Dermis blood vessel endothelial cell (primary cell): ENCODE measurements at places on chromosomes 5 and 9. TPM values are rescaled to one million over a fixed set of nuclear protein-coding genes. Genes with fewer than 3 reads are reported as not detected.

The LCP2 gene
- 2.4 TPM in 1 of 2 replicates, not detected in the other for total RNA-seq

The ADAMTS13 gene
- 0.84 and 1.0 TPM in 2 replicates for total RNA-seq

- no peak for DNase-seq
Measured at GRCh38 chr9:133583586-133583985, 25.6 kb downstream of the FAM163B start.

DNA sequence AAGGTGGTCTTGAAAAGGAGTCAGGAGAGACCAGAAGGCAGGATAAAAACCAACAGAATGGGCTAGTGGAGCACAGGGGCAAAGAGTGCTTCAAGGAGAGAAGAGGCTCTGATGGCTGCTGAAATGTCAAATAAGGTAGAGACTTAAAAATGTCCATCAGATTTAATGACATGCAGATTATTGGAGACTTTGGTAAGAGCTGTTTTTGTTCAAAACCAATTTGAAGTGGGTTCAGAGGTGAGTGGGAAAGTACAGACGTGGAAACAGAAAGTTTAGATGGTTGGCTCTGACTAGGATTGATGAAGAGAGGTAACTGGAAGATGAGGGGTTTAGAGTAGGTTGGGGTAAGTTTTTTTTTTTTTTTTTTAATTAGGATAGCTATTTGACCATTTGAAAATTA is 14.1 kb downstream of the SLC25A46 start:
- no peak for DNase-seq

DNA sequence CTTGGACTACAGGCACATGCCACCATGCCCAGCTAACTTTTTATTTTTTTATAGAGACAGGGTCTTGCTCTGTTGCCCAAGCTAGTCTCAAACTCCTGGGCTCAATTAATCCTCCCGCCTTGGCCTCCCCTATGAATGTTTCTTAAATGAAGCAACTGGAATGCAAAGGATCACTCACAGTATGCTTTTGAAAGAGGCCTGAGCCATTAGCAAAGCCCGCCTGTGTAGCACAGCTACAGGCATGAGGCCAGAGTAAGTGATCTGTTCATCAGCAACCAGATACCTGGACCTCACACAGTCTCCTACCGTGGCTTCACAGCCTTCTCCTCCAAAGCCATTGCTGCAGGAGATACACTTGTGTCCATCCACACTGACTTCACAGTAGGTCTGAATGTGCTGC is 16.9 kb upstream of the RNF183 start:
- no peak for DNase-seq
